NCI-H1417 treated with DMSO at 0.1 percent for 48 hours (cell line): ENCODE measurements at places on chromosomes 5 and 9.
A peak's percentile ranks its signal among the peaks of the same experiment; 100 is the strongest.

- no peak for DNase-seq
These were observed 351.0 kb upstream of the SLC24A2 start for GRCh38 chr9:20139763-20140290.

DNA sequence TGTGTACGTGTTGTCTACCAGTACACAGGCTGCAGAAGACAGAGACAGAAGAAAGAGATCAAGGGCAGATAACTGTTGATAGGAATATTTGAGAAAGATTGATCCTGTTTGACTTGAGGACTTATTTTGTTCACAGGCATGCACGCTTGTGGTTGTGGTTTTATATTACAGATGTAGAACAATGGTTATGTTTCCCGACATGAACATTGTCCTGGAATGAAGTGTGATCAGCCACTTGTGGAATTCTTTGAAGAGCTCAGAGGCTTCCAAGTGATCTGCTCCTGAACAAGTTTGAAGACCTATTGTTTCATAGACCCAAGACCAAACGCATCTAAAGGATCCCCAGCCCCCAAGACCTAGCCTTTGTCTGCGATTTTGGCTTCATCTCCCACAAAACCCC, 13.7 kb downstream of the TEX53 start:
- no peak for DNase-seq

DNA sequence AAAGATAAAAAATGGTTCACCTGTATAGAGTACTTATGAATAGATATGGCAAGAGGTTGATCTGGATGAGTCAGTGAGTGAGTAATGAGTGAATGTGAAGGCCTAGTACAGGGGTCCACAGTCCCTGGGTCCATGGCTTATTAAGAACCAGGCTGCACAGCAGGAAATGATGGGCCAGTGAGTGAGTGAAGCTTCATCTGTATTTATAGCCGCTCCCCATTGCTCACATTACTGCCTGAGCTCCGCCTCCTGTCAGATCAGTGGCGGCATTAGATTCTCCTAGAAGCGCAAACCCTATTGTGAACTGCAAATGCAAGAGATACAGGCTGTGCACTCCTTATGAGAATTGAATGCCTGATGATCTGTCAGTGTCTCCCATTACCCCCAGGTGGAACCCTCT, 307.7 kb upstream of the ZNF608 start:
- DNase-seq: no peak

DNA sequence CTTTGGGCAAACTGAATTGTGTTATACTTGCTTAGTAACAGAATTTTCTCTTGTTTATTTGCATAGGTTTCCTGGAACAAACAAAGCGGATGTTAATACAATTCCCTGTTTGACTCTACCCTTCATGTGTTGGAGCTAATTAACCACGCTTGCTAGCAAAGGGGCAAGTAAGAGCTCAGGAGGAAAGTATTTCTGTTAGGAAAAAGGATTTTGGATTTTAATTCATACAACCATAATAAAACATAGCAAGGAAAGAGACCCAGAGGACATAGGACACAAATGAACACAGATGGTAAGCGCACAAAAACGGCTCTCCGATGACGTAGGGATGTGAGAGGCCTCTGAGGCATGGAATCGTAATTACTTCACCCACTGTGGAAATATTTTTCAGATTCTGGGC, 5.1 kb upstream of the DCAF12 start:
- no peak for DNase-seq

- no peak for DNase-seq
These were observed 69.0 kb downstream of the TSPAN17 start for GRCh38 chr5:176716320-176716719.

DNA sequence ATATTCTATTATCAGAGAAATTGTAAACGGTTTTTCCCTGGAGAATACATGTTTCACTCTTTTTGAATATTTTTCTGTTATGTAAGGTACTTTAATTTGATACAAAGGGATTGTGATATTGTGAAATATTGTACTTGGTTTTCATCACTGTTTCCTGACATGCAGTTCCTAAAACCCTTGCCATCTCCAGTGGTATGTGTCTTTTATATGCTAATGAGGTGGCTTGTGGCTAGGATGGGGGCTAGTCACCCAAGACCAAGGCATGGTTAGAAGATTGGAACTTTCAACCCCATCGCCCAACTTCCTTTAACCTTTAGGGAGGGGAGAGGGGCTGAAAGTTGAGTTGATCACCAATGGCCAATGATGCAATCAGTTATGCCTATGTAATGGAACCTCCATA, 160.6 kb downstream of the TAF11L14 start:
- DNase-seq: no peak

GRCh38 chr9:89675058-89675742, 70.4 kb downstream of the GADD45G start:
- DNase-seq: peak; percentile 79

DNA sequence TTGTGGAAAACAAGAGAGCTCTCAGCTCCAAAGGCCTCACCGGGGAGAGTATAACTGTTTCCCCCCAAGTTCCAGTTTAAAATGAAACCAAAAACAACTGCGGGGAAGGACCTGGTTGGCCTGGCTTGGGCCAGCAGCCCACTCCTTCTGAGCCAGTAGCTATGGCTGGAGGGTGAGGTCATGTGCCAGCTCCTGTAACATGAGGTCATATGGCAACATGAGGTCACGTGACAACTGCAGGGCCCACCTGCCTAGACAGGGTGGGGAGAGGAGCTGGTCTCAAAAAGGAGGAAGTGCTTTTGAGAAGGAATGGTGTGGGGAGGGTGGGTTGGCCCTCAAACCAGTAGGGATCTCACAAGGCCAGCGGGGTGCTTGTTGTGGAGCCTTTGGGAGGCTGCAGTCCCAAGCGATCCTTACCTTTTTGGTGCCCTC, 29.3 kb upstream of the CRB2 start:
- DNase-seq: no peak

- no peak for DNase-seq
These were observed 13.2 kb downstream of the ZCCHC9 start for GRCh38 chr5:81314581-81314980.

- DNase-seq: no peak
These were observed 38.3 kb upstream of the TGFBR1 start for GRCh38 chr9:99066571-99066970.

- no peak for DNase-seq
These were observed 238.4 kb downstream of the ARRDC3 start for GRCh38 chr5:91144491-91145332.

- DNase-seq: no peak
These were observed 49.7 kb downstream of the BASP1 start for GRCh38 chr5:17267106-17267505.

GRCh38 chr9:122004589-122004988, 88.5 kb downstream of the TTLL11 start:
- DNase-seq: no peak

DNA sequence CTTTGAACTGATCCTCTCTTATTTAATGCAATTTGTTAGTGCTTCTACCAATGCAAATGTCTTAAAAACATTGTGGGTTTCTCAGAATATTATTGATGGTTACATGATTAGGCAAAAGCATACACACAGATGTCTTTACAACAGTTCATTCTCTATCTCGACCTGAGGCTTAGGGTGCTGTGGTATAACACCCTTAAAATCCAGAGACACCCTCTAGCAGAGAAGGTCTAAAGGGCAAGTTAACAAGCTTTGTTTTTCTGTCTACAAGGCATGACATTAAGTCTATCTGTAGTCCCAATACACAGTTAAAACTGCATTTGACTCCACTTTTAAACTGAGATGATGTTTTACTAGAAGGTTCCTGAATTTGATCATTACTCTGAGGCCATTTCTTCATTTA, 518.7 kb upstream of the MEF2C start:
- no peak for DNase-seq

DNA sequence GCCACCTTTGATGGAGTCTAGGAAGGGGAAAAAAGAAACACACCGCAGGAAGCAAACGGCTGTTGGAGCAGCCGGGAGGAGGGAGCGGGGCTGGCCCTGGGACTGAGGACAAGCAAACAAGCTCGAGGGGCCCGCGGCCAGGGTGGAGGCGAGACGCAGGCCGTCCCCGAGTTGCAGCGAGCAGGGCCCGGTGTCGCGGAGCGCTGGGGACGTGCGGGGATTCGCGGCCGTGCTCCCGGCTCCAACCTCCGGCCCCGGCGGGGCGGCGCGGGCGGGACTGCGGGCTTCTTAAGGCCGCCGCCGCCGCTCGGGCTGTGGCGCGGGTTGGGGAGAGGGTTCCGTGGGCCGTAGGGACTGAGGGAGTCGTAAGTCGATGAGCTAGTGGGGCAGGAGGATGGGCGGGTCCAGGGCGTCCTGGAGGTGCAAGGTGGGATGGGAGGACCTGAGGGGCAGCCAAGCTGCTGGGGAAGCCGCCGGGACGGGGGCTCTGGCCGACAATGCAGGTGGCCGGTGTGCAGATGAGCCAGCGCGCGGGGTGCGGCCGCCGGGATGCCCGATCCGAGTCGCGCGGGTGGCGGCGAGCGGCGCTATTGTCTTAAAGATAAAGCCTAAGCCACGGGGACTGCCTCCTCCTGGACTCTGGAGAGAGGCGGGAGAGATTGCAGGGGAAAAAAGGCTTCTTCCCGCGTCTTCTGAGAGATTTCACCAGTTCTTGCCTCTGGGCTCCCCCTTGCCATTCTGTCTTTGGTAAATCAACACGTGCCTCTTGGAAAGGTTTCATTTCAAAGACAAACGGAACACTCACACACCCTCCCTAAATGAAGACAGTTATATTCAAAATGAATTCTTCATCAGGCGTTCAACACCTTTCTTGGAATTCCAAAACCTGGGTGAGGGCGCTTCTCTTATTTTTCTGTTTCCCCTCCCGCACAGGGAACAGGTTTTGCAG, 1.6 kb upstream of the HAPLN1 start:
- no peak for DNase-seq

- no peak for DNase-seq
These were observed 89.8 kb downstream of the PSAT1 start for GRCh38 chr9:78386773-78387172.

DNA sequence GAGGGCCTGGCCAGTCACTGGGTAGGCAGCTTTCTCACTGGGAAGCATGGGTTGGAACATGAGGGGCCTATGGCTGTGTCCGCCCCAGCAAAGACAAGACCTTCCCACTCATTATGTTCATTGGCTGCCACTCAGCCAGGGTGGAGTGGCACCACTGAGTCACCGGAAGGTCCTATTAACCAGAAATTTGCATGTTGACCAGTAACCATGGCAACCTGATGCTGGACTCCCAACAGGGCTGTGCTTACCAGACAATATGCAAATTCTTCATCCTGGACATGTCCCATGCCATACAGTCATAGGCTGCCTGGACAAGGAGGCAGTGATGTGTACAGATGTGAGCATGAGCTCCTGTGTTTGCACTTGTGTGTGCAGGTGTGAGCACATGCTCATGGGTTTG, 66.7 kb downstream of the PSD2 start:
- DNase-seq: no peak

- DNase-seq: no peak
These were observed 36.3 kb upstream of the OTULINL start for GRCh38 chr5:14545308-14545707.

GRCh38 chr9:121786543-121786948, 135.1 kb downstream of the DAB2IP start:
- DNase-seq: no peak

DNA sequence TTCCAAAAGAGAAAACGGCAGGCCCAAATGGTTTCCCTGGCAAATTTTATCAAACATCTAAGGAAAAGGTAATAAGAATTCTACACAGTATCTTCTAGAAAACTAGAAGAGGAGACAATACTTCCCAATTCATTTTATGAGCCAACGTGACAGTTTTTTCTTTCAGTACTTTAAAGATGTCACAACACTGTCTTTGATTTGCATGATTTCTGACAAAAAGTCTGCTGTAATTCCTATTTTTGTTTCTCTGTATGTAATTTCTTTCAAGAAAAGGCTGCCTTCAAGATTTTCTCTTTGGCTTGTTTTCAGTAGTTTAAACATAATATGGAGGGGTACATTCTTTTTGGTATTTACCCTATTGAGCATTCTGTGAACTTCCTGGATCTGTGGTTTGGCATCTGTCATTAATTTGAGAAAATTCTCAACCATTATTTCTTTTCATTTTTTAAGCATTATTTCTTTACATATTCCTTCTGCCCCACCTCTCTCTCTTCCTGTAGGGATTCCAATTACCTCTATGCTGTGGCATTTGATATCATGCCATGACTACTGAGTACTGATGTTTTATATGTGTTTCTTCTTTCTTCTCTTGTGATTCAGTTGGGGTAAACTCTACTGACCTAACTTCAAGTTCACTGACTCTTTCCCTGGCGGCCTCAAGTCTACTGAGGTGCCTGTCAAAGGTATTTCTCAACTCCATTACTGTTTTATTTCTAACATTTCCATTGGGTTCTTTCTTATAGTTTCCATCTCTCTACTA, 32.2 kb downstream of the ANKS6 start:
- no peak for DNase-seq

GRCh38 chr5:81552852-81553566, 159.1 kb upstream of the ACOT12 start:
- no peak for DNase-seq

- no peak for DNase-seq
These were observed 164.4 kb downstream of the RMI1 start for GRCh38 chr9:84145031-84145430.

DNA sequence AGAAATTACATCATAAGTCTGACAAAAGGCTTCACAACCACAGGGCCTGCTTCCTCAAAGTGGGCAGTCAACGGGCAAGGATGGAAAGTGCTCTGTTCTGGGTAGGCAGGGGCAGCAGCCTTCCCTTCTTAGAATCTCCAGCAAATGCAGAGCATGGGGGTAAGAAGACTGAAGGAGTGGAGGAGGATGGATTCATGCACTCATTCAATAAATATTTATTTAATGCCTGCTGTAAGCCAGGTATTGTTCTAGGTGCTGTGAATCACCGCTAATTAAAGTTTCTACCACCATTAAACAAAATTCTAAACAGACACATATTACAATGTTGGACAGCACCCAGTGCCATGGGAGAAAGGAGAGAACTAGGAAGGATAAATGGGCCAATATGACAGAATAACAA, 195.6 kb downstream of the ELAVL2 start:
- DNase-seq: no peak

- DNase-seq: no peak
These were observed 216.6 kb downstream of the TSSK1B start for GRCh38 chr5:113218200-113218599.

- DNase-seq: no peak
These were observed 11.4 kb downstream of the BHMT start for GRCh38 chr5:79122973-79123372.

DNA sequence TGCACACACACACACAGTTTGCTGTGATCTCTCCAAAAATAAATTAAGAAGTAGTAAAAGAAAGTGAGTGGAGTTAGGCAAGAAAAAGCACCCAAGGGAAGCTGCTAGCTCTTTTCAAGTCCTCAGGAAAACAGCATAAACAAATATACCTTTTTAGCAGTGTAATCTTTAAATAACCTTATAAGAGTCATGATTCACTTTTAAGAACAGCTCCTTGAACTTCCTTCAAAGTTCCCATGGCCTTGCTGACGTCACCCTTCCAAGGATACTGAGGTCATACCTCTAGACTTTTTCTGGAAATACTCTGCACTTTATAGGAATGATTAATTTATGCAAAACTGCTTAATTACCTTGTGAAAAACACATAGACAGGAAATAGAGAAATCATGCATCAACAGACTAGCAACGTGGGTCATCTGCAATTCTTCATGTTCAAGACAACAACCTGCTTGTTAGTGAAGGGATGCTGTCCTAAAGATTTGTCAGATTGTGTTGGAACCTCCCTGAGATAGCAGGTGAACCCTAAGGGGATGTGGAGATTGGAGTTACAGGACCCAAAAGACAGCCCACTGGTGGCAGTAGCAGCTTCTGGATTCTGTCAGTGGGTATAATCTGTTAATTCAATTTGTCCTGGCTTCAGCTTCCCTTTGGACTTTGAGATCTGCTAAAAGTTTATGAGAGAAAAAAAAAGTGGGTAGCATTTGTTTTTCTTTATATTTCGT, 229.0 kb downstream of the ELAVL2 start:
- no peak for DNase-seq
